ENCODE measurements at places on chromosomes 1 and 21. TPM values are rescaled to one million over a fixed set of nuclear protein-coding genes. Genes with fewer than 3 reads are reported as not detected.

GRCh38 chr1:178933105-178933561, 62.3 kb upstream of the ANGPTL1 start:
- DNase-seq = no peak

DNA sequence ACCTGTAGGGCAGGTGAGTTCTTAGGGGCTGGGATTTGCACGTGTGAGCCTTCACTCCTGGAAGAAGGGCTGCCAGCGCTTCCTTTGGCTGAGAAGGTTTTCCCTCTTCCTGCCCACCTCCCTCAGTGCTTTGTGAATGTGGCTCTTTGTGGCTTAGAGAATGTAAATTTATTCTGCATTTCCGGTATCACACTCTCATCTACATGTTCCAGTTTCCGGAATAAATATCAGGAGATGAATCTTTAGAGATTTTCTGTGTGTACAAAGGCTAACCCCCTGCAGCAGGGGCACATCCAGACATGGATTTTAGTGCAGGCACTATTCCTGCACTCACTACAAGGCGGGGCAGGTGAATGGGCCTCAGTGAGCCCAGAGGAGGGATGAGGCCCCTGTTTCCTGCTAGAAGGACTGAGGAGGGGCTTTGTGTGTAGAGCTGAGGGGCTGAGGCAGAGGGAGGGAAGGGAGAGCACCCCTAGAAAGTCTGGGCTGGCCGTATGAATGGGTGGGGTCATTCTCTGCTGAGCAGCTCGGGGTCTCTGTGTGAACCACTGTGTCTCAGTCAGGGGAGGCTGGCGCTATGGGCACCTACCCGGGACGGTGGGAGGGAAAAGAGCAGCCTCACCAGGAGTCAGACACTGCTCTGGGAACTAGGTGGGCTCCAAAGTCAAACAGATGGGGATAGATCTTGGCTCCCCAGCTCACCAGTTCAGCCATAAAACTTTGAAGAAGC, 207.5 kb downstream of the MATN1 start:
- no peak for DNase-seq

DNA sequence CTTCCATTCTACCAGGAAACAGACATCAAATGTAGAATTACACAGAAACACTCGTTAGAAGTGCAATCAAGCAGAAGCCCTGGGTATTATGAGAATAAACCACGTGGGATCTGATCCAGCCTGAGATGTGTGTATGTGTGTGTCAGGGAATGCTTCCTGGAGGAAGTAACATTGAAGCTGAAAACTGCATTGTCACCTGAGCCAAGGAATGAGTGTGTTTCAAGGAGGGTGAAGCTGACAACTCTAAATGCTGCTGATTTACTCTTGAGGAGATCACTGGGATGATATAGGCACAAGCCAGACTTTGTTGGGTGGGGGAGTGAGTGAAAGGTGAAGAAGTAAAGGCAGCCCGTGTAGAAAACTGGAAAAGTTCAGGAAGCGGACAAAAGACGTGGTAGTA, 27.6 kb downstream of the FAAH start:
- no peak for DNase-seq

The FNDC10 gene
- total RNA-seq = 1.6 TPM

DNA sequence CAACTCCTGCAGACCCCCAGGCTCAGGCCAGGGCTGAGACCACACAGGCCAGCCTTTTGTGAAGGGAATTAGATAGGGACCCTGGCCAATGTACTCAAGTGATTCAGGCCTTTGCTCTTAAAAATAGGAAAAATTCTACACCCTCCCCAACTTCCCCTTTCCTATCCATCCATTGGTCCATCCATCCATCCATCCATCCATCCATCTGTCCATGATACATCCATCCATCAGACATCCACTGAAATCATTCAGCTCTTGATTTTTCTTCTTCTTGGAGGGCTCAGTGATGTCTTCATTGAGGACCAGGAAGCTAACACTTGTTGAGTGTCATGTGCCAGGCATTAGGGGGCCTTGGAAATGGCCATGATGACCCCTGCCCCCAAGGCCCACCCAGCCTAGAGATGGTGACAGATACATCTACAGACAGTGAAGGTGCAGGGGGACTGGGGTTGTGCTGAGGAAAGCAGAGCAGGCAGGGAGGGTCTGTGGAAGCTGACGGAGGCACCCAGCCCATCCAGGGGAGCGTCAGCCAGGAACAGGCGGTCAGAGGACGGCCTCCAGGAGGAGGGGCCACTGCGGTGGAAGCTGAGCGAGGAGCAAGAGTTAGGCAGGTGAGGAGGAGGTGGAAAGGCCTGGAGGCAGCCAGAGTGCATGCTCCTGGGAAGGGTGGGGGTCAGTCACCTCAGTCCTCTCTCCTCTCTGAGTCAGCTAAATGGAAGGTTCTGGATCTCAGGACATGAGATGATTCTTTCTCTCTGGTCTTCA, 81.9 kb downstream of the EPHB2 start:
- no peak for DNase-seq

DNA sequence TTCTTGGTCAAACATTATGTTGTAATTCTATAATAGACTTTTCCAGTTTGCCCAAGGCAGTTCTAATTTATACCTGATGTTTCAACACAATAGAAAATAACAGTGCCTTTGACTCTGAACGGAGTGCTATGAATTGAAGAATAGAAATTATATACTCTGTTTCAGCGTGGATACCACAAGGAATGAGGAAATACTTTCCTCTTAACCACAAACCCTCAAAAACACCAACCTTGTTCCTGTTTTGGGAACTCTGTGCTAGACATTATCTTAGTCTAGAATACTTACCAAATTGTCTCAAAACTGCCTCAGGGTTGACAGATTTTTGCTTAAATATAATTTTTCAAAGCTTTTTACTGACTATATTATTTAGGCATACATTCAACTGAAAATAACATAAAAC, 1629.3 kb downstream of the MRPL39 start:
- DNase-seq = no peak

DNA sequence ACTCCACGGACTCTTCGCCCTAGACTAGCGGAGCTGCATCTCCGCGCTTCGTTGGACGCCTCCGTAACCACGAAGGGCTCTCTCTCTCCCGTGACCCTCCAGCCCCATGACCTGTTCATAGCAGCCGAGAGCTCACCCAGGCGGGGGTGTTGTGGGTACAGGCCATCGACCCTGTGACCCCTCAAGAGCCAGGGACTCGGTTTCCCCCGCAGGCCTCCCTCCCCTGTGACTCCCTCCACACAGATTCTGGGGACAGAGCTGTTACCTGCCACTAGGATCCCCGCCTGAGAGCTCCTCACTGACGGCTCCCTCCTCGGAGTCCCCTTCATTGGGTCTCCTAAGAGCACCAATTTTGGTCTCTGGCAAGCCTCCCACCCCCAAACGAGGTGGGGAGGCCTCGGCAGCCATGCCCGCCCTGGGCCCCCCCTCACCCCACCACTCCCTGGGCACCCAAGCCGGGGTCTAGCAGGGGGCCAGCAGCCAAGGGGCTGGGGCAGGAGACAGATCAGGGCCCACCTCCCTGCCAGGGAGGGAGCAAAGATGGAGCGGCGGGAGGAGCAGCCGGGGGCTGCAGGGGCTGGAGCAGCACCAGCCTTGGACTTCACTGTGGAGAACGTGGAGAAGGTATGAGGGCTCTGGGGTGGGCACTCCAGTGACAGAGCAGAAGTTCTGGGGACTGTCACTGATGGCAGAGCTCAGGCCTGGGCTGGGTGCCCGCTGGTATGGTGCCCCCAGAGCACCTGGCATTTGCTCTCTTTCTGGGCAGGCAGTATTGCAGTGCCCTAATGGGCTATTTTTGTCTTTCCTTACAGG, 517 bp downstream of the IPO13 start:
- DNase-seq = no peak

DNA sequence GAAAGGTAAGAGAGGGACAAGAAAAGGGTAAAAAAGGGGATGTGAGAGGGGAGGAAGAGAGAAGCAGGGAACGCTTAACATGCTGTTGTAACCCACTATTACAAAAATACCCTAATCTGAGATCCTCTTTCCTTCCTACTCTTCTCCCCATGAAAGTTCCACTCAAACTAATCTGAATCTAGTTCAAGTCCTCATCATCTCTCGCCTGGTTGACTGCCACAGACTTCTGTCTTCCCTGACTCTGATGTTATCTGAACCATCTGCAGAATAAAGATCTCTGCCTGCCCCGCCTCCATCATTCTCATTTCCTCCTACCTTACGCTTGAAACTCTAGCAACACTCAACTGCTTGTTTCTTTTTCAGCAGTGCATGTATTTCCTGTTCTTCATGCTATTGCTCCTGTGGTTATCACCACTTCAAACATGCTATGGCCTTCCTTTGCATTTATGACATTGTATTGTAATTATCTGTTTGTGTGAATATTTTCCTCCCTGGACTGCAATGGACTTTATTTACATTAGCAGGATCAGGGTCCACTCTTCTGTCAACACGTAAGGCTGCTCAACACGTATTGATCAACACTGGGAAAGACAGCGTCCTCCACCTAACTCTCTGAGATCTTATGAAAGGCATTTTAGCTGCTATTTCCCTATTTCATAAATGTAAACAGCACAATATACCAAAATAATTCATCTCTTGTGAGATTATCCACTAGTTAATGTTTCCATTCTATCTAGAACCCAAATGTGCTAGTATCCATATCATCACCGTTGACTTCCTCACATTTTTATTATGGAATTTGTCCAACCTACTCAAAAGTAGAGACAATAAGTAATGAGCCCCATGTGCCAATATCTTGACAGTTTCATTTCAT, 215.5 kb upstream of the USP25 start:
- no peak for DNase-seq

The IGSF21 gene
- total RNA-seq = 1.1 TPM

DNA sequence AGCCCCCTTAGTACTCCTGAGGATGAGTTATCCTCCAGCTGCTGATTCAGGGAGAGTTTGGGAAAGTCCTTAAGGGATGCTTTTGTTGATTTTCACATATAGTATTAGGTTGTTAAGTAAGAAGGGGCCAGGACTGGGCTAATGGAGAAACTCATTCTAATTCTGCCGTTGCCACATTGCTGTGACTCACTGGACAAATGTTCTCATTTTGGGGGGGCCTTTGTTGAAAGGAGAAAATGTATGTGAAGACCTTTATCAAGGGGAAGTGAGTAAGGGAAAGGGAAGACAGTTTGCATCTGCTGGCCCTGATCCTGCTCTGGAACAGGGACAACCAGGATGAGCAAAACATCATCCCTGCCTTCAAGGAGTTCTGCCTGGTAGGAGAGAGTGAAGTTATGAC, 123.2 kb upstream of the FGGY start:
- DNase-seq = no peak

DNA sequence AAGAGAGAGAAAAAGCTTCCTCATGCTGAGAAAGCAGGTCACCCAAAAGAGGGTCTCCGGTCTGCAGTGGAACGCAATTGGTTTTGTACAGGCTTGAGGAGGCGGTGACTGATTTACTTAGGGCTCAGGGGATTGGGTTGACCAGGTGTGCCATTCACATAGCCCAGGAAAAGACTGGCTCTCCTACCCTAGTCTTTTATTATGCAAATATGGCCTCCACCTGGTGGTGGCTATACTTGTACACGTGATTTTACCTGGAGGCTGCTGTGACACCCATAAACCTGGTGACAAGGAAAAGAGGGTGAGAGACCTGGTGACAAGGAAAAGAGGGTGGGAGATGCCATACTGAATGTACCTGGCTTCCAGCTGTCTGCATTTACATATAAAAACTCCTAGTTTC, 49.9 kb downstream of the DNTTIP2 start:
- no peak for DNase-seq

DNA sequence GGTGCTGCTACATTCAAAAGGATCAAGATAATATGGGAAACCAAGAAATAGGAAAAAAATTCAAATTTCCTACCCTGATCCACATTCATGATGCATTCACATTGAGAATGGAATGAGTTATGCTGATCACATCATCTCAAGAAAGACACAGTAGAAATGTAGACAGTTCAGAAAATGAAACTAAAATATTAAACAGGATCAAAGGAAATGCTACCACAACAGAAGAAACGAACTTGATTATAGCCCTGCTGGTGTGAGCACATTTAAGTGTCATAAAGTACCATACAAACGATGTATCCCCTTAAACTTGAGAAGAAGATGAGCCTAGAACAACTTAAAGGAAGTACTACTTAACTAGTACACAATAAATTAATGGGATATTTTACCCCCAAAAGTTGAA, 21.3 kb downstream of the SYDE2 start:
- DNase-seq = no peak

The BATF3 gene
- not detected for total RNA-seq

DNA sequence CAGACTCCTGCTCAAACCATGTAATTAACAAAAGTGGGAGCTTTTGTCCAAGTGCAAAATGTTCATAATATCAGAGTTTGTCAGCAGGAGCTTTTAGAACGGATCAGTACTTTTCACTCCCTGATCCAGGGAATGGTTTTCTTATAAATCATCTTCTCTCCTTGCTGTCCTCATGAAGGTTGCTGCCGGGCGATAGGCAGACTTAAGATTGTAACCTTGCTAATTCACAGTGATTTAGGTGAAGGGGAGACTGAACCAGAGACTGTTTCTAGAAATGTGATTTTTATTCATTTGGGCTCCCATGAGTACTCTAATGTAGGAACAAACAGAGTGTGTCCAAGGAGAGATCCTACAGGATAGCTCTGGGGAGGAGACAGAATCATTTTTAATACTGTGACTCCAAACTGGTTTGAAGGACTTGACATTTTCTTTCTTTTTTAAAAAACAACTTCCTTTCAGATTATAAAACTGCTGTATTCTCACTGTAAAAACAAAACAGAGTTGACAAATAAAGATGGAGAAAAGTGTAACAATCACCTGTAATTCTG, 23.7 kb downstream of the ELAVL4 start:
- DNase-seq = no peak

The LUZP1 gene
- total RNA-seq = 8.0 TPM

DNA sequence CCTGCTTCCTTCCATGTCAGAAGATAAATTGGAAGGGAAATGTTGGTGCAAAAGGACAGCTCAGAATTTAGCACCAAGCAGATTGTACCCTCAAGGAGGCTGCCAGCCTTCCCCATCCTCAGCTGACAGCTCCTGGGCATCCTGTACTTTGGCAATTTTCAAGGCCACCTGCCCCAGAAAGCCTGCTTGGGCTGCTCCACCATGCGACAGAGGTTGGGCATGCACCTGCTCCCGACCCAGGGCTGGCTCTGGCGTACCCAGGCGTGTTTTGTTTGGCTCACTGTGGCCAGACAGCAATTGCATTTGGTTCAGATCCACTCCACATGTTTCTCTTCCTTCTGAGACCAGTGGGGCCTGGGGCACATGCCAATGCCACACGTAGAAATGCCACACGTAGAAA, 547.8 kb downstream of the NPHP4 start:
- DNase-seq = no peak

The CDA gene
- total RNA-seq = 12.6 TPM

The FHL3 gene
- 2.9 TPM for total RNA-seq

The BMP8A gene
- 0.18 TPM for total RNA-seq

The RASSF5 gene
- total RNA-seq = 8.1 TPM

DNA sequence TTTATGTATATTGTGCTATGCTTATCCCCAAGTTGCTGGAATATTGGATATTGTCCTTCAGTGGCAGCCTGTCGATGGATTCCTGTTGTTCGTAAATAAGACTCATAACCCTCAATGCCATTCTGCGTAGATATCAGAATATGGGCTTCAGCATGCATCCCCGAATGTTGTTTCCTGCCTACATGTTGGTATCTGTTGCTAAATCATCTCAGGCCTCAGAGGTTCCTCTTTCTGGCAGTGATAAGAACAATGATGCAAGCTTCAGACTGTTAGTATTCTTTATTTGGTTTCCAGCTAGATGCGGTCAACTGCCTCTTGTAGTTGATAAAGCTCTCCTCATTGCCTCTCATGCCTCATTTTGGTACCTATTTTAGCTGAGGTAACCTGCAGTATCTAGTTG, 2082.6 kb downstream of the MRPL39 start:
- DNase-seq = no peak

- no peak for DNase-seq
Observed at GRCh38 chr1:159851407-159851806, 11.1 kb downstream of the VSIG8 start.

The DENND2C gene
- 3.0 TPM for total RNA-seq

The MX1 gene
- 10.7 TPM for total RNA-seq

Measured in right lobe of liver (tissue), 6 donors.